ENCODE measurements at places on chromosomes 4 and X.

- DNase-seq, result no peak
Measured at GRCh38 chr4:38411981-38412536, 251.9 kb upstream of the KLF3 start.

DNA sequence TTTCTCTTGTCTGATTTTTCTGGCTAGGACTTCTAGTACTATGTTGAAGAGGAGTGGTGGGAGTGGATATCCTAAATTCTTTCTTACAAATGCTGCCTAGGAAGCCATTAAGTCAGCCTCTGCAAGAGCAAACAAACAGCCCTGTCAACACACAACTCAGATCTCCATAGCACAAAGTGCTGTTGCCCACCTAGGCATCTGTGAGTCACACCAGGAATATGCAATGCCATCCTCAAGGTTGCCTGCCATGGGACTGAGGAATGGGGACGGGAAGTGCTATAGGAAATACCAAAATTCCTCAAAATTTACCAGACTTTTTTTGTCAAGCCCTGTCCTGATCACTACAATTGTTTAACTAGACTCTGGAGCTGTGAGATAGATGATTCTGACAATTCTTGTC, 466.9 kb downstream of the FSTL5 start:
- DNase-seq, result no peak

DNA sequence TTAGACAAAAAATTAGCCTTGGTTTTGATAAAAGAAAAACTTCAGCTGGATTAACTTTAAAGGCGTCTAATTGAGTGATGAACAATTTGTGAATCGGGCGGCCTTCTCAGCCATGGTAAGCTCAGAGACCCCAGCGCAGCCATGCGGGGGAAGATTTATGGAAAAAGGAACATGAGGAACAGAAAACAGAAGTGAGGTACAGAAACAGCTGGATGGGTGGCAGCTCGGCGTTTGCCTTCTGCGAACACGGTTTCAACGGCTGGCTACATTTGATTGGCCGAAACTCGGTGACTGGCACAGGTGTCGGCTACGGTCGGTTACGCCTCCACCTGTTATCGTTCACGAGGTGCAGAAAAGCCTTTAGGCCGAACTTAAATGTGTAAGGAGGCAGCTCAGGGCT, 401.4 kb upstream of the FAT1 start:
- no peak for DNase-seq

- no peak for DNase-seq
Measured at GRCh38 chr4:139575072-139575471, 19.1 kb upstream of the SETD7 start.

DNA sequence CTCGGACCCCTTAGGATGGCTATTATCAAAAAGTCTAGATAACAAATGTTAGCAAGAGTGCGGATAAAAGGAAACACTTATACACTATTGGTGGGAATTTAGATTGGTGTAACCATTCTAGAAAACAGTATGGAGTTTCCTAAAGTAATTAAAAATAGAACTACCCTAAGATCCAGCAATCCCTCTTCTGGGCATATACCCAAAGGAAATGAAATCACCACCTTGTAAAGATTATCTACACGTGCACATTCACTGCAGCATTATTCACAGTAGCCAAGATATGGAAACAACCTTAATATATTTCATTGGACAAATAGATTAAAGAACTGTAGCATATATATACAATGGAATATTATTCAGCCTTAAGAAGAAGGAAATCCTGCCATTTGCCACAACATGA, 462.4 kb downstream of the IQCM start:
- no peak for DNase-seq
